ENCODE measurements at places on chromosomes 2 and 18.

- H3K4me3 ChIP-seq, result no peak overlapping the region
- H3K27me3 ChIP-seq, result no peaks in the 10 kb centered on the region
- no peak for DNase-seq
- H3K4me1 ChIP-seq, result no peaks in the 10 kb centered on the region
- no peaks in the 10 kb centered on the region for H3K36me3 ChIP-seq
- no peak overlapping the region for H3K27ac ChIP-seq
Measured at GRCh38 chr2:227079726-227080125, 84.3 kb downstream of the COL4A4 start.

DNA sequence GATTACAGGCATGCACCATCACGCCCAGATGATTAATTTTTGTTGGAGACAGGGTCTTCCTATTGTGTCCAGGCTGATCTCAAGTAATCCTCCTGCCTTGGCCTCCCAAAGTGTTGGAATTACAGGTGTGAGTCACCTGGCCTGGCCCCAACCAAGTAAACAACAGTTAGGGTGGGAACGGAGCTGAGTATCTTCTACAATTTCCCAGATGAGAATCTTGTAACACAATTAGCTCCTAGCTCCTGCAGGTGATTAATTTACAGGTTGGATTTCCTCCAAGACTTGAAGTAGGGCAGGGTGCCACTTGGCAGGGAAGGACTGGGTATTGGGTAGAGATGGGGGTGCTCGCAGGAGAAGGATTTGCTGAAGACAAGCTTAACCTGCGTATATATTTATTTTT lies 17.8 kb downstream of the NLRC4 start:
- no peaks in the 10 kb centered on the region for H3K36me3 ChIP-seq
- H3K27ac ChIP-seq, result no peak overlapping the region
- no peak overlapping the region for H3K4me3 ChIP-seq
- H3K4me1 ChIP-seq, result no peaks in the 10 kb centered on the region

- DNase-seq, result peak; percentile 95
- H3K4me1 ChIP-seq, result peaks cover 27% of the 10 kb centered on the region
- H3K4me3 ChIP-seq, result peak within 1 kb of the TSS; percentile 96
- H3K36me3 ChIP-seq, result peaks cover 22% of the 10 kb centered on the region
- no peaks in the 10 kb centered on the region for H3K27me3 ChIP-seq
Measured at GRCh38 chr18:47150029-47150823, at the start of gene HDHD2. Gene HDHD2, minus strand, starts transcription at chr18:47150500. Its CDS starts 14,061 bp downstream, at chr18:47136439.

- no peak overlapping the region for H3K4me3 ChIP-seq
- no peak for DNase-seq
- H3K27ac ChIP-seq, result no peak overlapping the region
- H3K4me1 ChIP-seq, result peaks cover 2% of the 10 kb centered on the region
- peaks cover 18% of the 10 kb centered on the region for H3K27me3 ChIP-seq
- no peaks in the 10 kb centered on the region for H3K36me3 ChIP-seq
Measured at GRCh38 chr2:201798252-201798913, 8.0 kb upstream of the CDK15 start.

- H3K4me3 ChIP-seq, result no peak overlapping the region
- DNase-seq, result no peak
- H3K27me3 ChIP-seq, result peaks cover 12% of the 10 kb centered on the region
- H3K36me3 ChIP-seq, result no peaks in the 10 kb centered on the region
- no peaks in the 10 kb centered on the region for H3K4me1 ChIP-seq
Measured at GRCh38 chr2:120490091-120490798, 144.3 kb downstream of the INHBB start.

DNA sequence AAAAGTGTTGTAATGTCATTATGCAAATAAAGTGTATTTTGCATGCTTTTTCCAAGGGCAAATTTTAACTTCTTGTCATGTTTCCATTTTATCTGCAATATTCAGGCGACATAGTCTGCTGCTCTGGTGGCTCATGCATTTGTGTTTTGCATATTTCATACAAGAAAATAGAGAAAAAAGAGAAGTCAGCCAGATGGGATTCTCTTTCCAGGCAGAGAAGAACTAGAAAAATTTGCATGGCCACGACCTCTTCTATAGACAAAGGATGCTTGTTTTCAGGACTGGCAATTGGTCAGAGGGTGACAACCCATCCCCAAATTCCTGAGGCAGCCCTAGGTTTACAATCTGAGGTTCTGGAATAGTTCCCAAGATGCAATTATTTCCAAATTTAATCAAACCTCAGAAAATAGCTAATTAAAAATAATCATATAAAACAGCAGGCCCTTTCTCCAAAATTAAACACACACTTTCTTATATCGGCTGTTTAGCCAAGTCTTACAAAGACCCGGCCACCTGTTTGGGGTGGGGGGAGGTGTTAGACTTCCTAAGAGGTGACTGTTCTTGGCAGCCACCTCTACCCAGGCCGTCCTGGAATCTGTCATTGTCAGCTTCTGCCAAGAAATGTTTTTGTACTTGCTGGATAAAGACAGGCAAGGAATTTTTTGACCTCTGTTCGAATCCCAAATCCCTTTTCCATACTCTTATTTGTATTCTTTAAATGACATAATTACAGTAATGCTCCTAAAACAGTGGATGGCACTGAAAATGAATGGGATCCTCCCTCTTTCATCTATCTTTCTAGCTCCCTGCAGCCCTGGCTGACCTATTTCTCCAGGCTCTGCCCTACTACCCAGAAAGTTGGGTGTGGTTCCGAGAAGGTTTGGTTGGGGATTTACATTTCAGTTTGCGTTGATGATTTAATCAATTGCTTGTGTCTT lies 20.8 kb upstream of the SOS1 start:
- no peaks in the 10 kb centered on the region for H3K36me3 ChIP-seq
- H3K27me3 ChIP-seq, result no peaks in the 10 kb centered on the region
- peaks cover 47% of the 10 kb centered on the region for H3K4me1 ChIP-seq
- H3K4me3 ChIP-seq, result peak overlapping the region; percentile 60

DNA sequence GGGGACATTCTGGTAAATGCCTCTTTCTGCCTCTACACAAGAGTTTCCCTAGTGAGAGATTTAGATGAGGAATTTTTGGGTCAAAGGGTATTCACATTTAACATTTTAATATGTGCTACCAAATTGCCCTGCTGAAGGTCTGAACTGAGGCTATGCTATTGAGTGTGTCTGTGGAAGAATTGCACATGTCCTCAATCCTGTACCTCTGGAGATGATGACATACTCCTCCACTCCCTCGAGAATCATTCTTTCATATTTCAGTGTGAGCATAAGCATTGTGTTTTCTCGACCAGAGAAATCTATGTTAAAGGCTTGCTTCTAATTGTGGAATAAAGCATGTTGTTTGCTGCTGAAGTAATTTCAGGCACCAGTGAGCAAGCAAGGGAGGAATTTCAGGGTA lies 110.5 kb downstream of the TSN start:
- no peak overlapping the region for H3K27ac ChIP-seq
- H3K27me3 ChIP-seq, result peaks cover 6% of the 10 kb centered on the region
- H3K4me3 ChIP-seq, result no peak overlapping the region
- DNase-seq, result no peak

- H3K4me3 ChIP-seq, result no peak overlapping the region
- no peak for DNase-seq
- peaks cover 2% of the 10 kb centered on the region for H3K36me3 ChIP-seq
- H3K27me3 ChIP-seq, result no peaks in the 10 kb centered on the region
- H3K27ac ChIP-seq, result no peak overlapping the region
- no peaks in the 10 kb centered on the region for H3K4me1 ChIP-seq
Measured at GRCh38 chr2:36915627-36916026, 50.7 kb downstream of the STRN start.

GRCh38 chr18:79070486-79070885 lies 1.3 kb downstream of the ATP9B start:
- H3K27me3 ChIP-seq, result peaks cover 18% of the 10 kb centered on the region
- peaks cover 30% of the 10 kb centered on the region for H3K4me1 ChIP-seq
- peaks cover 37% of the 10 kb centered on the region for H3K36me3 ChIP-seq
- no peak for DNase-seq

- H3K27ac ChIP-seq, result no peak overlapping the region
- H3K4me3 ChIP-seq, result no peak overlapping the region
- peaks cover 6% of the 10 kb centered on the region for H3K27me3 ChIP-seq
Measured at GRCh38 chr2:206520450-206520849, 77.1 kb downstream of the ADAM23 start.

GRCh38 chr2:37091873-37092272 lies 7.6 kb downstream of the GPATCH11 start:
- no peak overlapping the region for H3K27ac ChIP-seq
- H3K4me1 ChIP-seq, result peaks cover 5% of the 10 kb centered on the region
- no peaks in the 10 kb centered on the region for H3K27me3 ChIP-seq
- DNase-seq, result peak; percentile 4
- no peak overlapping the region for H3K4me3 ChIP-seq
- H3K36me3 ChIP-seq, result peaks cover 45% of the 10 kb centered on the region

DNA sequence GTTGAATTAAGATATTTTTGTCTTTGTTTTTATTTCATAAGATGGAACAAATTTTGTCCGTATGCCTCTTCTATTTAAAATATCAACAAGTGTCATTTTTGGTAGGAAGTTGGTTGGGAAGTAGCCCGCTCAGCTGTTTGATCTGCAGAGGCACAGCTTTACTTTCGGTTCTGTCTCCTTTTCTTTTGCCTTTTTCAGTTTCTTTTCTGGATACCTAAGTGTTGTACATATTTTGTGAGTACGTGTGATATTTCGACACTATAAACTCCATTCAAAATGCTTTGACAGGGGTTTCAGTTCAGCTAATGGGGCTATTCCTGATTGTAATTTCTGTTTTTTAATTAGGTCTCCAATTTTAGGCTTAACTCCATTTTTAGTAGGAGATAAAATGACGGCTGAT lies 1785.0 kb upstream of the LRRTM1 start:
- H3K4me1 ChIP-seq, result no peaks in the 10 kb centered on the region
- no peak overlapping the region for H3K4me3 ChIP-seq

DNA sequence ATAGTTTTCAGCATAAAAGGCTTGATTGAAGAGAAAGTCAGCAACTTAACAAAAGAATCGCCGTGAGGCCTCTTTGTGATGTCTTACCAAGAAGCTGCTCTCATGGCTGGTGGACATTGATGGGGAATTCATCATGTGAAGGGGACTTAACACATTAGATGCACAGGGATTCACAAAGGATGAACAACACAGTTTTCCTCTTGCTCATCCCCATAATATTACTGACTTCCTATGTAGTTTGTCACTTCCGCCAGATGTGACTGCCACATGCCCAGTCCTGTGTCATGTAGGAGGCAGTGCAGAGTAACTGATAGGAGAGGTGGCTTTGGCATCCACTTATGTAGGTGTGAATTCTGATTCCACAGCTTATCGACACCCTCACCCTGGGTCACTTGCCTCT lies 232.6 kb upstream of the LYPD1 start:
- DNase-seq, result no peak
- H3K36me3 ChIP-seq, result no peaks in the 10 kb centered on the region

DNA sequence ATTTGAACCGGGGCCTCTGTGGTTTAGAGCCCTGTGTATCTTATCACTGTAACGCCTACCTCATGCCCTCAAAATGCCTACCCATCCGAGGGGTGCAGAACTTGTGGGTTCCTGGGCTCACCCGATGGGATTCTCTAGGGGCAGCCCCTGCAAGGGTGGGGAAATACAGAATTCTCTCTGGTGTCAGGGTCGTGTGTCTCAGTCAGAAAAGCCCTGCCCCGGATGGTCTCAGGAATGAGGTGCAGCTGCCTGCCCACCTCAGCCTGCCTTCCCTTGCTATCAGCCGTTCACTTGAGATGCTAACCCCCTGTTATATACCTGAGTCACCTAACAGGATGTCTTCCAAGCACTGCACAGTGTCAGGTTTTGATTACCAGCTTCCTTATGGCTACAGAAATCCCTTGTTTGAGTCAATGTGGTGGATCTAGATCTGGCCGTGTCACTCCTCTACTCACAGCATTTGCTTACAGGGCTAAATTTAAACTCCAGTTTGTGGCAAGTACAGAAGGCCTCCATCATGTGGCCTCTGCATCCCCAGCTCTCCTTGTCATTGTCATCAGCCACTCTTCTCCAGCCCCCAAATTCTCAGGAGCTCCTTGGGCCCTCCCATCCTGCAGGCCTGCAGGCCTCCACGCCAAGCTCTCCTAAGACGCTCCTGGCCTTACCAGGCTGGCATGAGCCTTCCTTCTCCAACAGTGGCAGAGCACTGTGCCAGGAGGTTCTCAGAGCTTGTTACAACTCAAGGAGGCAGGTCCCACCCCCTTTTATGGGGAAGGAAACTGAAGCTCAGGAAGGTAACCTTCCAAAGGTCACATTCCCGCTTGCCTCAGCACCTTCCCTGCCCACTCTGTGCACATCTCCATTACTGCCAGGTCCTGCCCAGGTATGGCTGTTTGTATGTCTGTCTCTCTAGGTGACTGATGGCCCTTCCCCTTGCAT lies 14.3 kb upstream of the MAP3K2 start:
- peaks cover 21% of the 10 kb centered on the region for H3K4me1 ChIP-seq
- no peaks in the 10 kb centered on the region for H3K36me3 ChIP-seq
- peaks cover 15% of the 10 kb centered on the region for H3K27me3 ChIP-seq
- H3K4me3 ChIP-seq, result no peak overlapping the region

GRCh38 chr18:4765401-4765800 lies 310.3 kb upstream of the DLGAP1 start:
- H3K27ac ChIP-seq, result no peak overlapping the region
- H3K27me3 ChIP-seq, result no peaks in the 10 kb centered on the region
- H3K36me3 ChIP-seq, result no peaks in the 10 kb centered on the region
- H3K4me1 ChIP-seq, result no peaks in the 10 kb centered on the region
- no peak for DNase-seq
- H3K4me3 ChIP-seq, result no peak overlapping the region

GRCh38 chr2:9967053-9967775 lies 15.7 kb downstream of the GRHL1 start:
- H3K36me3 ChIP-seq, result no peaks in the 10 kb centered on the region
- peaks cover 14% of the 10 kb centered on the region for H3K4me1 ChIP-seq
- no peak for DNase-seq

DNA sequence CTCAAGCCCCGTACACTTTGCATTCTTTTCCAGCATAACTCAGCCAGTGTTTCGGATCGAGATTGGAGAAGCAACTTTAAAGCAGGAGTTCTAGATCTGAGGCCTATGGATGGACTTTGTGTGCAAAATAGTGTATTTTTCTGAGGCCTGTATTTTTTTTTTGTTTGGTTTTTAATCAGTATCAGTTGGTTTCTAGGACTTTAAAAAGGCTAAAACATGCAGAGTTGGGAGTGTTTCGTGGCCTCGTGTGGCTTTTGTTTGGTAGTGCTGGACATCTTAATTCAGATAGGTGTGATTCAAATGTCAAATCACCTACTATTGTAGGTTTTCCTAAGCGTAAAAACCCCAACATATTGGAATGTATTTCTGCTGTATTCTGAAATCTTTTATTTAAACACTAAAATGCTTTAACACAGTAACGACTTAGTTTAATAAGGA lies 282 bp upstream of the PUS10 start:
- H3K36me3 ChIP-seq, result peaks cover 24% of the 10 kb centered on the region
- peak overlapping the region; percentile 99 for H3K27ac ChIP-seq

- H3K27me3 ChIP-seq, result no peaks in the 10 kb centered on the region
- peaks cover 10% of the 10 kb centered on the region for H3K4me1 ChIP-seq
- DNase-seq, result no peak
- H3K4me3 ChIP-seq, result no peak overlapping the region
- no peak overlapping the region for H3K27ac ChIP-seq
- peaks cover 13% of the 10 kb centered on the region for H3K36me3 ChIP-seq
Measured at GRCh38 chr18:42087876-42088275, 132.8 kb downstream of the PIK3C3 start.

- DNase-seq, result no peak
- H3K4me1 ChIP-seq, result peaks cover 51% of the 10 kb centered on the region
- H3K27ac ChIP-seq, result peak overlapping the region; percentile 98
- peak overlapping the region; percentile 96 for H3K4me3 ChIP-seq
Measured at GRCh38 chr2:70089983-70090525, 2.8 kb downstream of the PCBP1 start.

GRCh38 chr2:42979870-42980763 lies 187.7 kb upstream of the HAAO start:
- peaks cover 3% of the 10 kb centered on the region for H3K27me3 ChIP-seq
- H3K36me3 ChIP-seq, result no peaks in the 10 kb centered on the region
- no peak overlapping the region for H3K27ac ChIP-seq
- H3K4me3 ChIP-seq, result no peak overlapping the region

Data from activated CD4-positive, alpha-beta T cell treated with anti-CD3 and anti-CD28 coated beads, Interleukin-2, amount 10 ng/mL, durations not matched to agents 24 days and 14 days (primary cell).